ENCODE measurements at places on chromosomes 1 and 21.

GRCh38 chr1:187655104-187655503 is 826.4 kb downstream of the PLA2G4A start:
- DNase-seq, result no peak

DNA sequence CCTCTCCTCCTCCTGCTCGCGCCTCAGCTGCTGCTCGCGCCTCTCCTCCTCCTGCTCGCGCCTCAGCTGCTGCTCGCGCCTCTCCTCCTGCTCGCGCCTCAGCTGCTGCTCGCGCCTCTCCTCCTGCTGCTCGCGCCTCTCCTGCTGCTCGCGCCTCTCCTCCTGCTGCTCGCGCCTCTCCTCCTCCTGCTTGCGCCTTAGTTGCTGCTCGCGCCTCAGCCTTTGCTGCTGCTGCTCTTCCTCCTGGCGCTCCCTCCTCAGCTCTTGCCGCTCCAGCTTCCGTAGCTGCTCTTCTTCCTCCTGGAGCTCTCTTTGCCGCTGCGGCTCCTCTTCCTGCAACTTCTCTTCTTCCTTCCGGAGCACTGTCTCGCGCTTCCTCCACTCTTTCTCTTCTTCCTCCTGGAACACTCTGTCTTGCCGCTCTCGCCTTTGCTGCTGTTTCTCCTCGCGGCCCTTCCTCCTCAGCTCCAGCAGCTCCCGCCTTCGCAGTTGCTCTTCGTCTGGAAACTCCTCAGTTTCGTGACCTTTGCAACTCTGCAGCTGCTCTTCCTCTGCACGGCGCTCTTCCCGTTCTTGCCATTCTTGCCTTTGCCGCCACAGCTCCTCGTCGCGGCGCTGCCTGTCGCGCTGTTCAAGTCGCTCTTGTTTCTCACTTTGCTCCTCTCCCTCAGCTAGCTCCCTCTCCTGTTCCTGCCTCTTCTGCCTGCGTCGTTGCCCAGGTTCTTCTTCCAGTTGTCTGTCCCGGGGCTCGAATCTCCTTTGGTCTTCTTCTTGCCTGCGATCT is 3.0 kb downstream of the TCHH start:
- DNase-seq, result no peak

GRCh38 chr1:36089393-36090121 is 865 bp downstream of the ADPRS start:
- DNase-seq, result peak; percentile 50

GRCh38 chr1:15640667-15641066 is 23.4 kb downstream of the DDI2 start:
- DNase-seq, result no peak

- DNase-seq, result no peak
Measured at GRCh38 chr1:12406211-12407021, 176.6 kb downstream of the VPS13D start.

DNA sequence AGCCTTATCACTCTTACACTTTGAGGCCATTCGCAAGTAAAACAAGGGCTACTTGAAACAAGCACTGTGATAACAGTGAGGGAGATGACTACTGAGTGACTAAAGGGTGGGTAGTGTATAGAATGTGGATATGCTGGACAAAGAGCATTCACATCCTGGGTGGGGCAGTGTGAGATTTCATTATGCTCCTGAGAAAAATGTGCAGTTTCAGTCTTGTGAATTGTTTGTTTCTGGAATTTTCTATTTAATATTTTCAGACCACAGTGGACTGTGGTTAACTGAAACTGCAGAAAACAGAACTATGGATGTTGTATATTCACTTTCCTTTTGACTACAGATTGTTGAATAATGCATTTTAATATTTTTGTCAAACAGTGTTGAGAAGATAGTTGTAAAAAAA is 25.1 kb upstream of the B3GALT2 start:
- no peak for DNase-seq

DNA sequence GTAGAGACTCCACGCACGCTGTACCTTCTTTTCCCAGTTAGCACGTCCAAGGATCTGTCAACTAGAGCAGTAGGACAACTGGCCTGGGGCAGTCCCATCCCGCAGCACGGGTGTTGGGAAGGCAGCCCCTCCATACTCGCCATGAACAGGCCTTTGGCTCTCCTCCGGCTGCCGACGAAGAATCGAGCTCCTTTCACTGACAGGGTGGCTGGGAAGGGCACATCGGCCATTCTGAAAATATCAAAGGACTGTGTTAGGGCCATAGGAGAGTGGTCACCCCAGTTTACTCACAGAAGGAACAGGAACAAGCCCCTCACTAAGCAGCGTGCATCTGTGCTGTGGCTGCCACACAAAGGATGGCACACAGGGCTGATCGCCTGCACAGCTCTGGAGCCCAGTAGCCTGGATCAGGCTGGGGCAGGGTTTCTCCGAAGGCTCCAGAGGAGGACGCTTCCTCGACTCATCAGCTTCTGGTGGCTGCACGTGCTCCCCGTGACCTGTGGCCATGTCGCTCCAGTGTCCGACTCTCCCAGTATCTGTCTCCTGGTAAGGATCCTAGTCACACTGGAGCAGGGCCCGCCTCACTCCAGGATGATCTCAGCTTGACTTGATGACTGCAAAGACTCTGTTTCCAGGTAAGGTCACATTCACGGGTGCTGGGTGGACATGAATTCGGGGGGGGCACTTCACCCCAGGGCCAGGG is 8.9 kb downstream of the KRTAP10-1 start:
- DNase-seq, result no peak

- no peak for DNase-seq
Measured at GRCh38 chr1:210310562-210311153, 18.0 kb upstream of the HHAT start.

DNA sequence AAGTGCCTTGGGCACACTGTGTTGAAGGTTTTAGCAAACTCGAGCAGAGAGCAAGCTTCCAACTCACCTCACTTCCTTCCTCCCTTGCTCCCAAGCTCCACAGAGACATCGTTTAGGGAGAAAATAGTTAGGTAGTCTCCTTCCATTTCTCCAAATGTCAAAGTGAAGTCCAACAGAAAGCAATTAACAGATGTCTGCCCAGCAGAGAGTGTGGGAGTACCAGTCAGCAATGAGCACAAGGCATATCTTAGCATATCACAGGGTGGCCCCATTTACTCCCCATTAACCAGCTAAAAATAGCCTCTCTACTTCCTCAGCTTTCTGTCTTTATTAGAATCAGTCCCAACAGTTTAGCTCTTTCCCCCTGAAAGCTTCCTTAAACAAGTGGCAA is 334.2 kb upstream of the CAMK1G start:
- no peak for DNase-seq

- DNase-seq, result no peak
Measured at GRCh38 chr1:23999156-23999671, 19.1 kb upstream of the SRSF10 start.

DNA sequence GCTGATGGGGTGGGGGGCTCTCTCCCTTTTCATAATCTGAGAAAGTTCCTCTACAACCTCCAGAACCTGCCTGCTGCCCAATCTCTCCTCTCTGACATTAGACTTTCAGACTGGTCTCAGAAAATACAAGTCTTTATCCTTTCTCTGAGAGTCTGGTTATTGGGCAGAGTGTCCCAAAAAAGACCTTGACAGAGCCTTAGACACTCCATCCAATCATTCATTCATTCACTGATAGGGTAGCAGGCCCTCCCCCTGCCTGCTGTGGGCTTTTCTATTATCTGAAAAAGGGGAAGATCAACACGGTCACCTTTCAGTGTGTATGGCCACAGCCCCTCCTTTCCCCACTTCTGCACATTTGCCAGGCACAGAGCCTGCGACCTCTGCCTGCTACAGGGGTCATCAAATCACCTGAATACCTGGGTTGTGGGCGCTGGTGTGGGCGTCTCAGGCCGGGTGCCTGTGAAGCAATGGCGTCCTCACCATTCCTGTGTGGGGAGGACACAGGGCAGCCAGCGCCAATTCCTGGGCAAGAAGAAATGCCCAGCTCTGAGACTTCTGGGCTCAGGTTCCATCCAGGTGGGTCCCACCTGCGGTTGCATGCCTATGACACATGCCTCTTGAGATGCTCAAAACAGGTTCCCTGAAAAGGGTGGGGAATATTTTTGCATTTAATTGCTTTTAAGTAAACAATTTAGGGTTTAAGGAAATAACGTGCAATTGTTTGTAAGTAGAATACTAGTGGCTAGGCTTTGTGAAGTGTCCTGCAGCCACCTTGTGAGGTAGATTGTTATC is 52.8 kb downstream of the ELK4 start:
- DNase-seq, result no peak

DNA sequence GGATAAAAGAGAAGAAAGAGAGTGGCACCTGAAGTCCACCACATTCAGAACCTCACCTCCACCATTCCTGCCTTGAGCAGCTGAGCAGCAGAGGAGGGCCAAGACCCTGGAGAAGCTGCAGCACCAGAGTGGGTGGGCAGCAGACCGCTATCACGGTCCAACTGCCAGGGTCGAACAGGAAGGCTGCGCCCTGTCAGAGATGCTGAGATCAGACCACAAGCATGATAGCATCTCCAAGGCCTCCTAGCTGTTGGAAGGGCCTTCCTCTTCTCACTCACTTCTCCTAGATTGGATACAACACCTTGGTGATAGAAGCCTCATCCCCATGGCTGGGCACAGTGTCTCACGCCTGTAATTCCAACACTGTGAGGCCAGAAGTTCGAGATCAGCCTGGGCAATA is 12.1 kb upstream of the SLC45A3 start:
- DNase-seq, result no peak

DNA sequence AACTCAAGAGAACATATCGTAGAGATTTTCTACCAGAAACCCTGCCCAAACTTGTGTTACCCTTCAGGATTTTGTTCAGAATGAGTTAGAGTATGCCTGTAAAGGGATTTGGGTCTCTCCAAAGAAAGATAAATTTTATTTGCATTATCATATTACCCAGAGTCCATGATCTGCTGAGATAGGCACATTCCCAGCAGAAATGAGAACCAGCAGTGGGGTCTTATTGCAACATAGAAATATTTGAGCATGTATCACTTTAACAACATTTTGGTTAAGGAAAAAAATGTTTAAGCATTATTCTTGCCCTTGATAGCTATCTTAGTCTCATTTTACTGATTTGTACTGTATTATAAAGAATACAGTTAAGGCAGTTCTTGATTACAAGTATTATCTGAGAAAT is 10.6 kb downstream of the VCAM1 start:
- DNase-seq, result no peak

GRCh38 chr1:57615956-57616355 is 192.1 kb upstream of the DAB1 start:
- no peak for DNase-seq

DNA sequence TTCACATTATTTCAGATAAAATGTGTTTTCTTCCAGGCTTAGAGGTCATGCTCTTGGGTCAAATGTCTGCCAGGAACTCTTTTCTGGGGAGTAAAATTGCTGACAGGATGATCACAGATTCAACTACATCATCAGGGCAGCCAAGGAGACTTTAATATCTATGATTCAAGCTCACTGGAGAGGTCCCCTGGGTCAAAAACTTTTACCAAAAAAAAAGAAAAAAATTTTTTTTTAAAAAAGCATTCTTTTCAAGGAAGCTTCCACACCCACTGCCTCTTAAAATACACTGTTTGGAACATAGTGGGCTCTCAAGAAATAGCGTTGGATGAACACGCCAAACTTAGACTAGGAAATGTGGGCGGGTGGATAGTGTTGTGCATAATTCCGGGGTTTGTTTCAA is 81.3 kb downstream of the TIAM1 start:
- no peak for DNase-seq

DNA sequence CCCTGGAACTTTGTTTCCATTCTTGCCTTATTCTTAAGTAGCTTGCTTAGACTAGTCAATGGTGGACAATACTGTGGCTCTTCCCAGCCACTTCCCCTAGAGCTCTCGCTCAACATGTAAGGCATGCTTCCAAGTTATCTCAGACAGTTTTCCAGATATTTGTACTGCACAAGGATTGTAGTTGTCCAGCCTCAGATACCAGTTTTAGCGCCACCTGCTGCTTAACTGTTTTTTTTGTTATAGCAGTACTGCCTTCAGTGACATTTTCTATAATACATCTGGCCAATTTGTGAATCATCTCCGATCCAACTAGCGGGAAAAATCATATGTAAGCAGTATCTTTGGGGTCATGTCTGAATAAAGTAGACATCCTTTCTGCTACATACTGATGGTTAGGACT is 346.7 kb upstream of the ADGRL4 start:
- no peak for DNase-seq

DNA sequence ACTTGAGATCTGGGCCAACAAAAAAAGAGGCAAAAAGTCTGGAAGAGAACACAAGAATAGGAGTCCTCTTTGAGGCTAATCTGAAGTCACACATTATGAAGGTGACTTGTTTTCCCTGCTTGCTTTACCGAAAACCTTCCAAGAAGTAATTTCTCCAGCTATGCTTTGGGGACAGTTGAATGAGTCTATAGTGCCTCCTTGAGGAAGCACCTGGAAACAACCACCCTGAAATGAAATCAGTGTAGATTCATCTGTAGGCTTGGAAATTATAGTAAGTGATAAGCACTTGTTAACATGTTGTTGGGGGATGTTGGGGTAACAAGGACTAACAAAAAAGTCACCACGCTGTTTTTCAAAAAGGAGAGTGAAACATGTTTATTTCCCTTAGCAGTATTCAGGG is 23.4 kb upstream of the RPTN start:
- DNase-seq, result peak; percentile 20

DNA sequence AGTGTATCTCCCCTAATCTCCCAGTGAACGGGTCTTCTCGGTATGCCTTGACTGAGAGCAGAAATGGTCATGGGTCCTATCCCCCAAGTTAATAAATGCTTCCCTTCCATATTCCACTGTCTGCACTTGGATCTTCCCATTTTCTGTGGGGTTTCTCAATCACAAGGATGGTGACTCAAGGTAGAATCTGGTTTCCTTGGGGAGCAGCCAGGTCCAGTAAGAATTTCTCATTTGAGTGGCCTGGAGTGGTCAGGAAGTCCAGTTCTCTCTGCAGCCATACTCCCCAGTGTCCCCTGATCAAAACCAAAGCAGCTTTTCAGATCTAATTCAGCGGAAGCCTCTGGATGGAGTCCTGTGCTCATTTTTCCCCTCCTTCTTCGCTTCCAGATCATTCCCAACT is 14.8 kb upstream of the SLC27A3 start:
- no peak for DNase-seq

- DNase-seq, result no peak
Measured at GRCh38 chr1:169047074-169047473, 59.4 kb upstream of the ATP1B1 start.

DNA sequence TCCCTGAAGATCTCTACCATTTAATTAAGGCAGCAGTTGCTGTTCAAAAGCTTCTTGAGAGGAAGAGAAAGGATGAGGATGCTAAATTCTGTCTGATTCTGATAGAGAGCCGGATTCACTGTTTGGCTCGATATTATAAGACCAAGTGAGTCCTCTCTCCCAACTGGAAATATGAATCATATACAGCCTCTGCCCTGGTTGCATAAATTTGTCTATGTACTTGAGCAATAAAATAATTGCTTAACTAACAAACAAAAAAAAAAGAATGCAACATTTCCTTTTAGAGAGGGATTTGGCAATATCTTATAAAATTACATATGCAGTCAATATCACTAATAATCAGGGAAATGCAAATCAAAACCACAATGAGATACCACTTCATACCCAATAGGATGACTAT is 26.8 kb downstream of the ALDH9A1 start:
- DNase-seq, result no peak

GRCh38 chr1:235799264-235799663 is 67.4 kb downstream of the LYST start:
- no peak for DNase-seq
